ENCODE measurements at places on chromosomes 6 and 20.

DNA sequence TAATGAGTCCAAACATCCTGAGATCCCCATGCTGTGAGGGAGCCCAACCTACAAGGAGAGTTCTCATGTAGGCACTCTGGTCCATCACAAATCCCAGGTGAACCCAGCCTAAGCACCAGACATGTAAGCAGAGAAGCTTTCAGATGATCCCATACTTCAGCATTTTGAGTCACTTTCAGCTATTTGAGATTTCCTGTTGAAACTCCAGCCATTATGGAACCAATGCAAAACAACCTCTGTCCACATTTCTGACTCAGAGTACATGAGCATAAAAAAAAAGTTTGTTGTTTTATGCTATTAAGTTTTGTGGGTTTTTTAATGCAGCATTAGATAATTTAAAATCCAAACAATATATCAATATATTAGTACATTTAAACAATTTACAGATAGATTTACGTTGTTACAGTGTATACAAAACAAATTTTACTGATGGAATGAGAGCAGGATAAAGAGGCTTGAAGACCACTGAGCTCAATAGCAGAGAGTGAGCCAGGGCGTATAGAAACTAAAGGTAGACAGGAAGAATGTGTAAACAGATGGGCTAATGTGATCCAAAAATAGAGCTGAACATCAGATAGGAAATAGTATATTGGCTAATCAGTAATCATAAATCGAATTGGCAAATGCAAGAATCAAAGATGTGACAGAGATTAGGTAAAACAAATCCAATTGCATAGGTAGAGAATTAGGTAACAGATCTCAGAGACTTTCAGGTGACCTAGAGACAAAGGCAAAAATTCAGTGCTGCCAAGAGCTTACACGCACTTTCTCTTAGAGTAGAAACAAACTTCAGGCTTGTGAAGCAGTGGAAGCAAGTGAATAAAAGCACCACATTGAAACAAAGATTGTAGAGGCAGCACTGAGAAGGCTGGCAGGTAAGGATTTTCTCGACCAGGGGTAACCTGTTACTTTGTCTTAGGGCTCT, 36.2 kb upstream of the PLCB1 start:
- DNase-seq = no peak

GRCh38 chr6:44782892-44783291, 395.4 kb downstream of the CDC5L start:
- DNase-seq = no peak

GRCh38 chr20:60904730-60905129, 347.3 kb upstream of the CDH4 start:
- no peak for DNase-seq

GRCh38 chr6:31794866-31795615, 511 bp downstream of the VARS1 start:
- no peak for DNase-seq

DNA sequence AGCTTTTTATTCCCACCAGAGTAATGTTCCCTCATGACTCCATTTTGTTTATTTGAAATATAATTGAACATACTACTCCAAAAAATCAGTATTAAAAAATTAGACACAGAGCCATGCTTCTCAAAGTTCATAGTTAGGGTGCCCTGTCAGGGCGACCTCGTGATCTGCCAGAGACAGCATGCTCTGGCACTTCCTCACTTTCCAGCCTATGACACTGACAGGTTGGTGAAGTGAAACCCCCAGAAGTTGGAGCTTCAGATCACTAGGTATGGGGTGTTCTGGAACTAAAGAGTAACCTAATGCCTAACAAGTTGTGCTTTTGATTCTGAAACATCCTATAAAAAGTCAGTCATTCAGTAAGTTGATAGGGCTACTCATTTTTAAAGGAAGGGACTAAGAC, 93.0 kb downstream of the TBC1D7 start:
- DNase-seq = no peak

GRCh38 chr20:24734139-24734538, 214.9 kb upstream of the CST7 start:
- DNase-seq = no peak

GRCh38 chr20:531608-532007, 12.0 kb downstream of the CSNK2A1 start:
- no peak for DNase-seq

GRCh38 chr20:18007534-18008292, 38.9 kb downstream of the MGME1 start:
- DNase-seq = no peak

- DNase-seq = peak; percentile 45
Measured at GRCh38 chr6:108119769-108120141, 45.2 kb upstream of the OSTM1 start.
